ENCODE measurements at places on chromosomes 7 and 10.

GRCh38 chr10:22649390-22649841 is 65.0 kb downstream of the PIP4K2A start:
- DNase-seq, result no peak

- no peak for DNase-seq
Measured at GRCh38 chr10:117138838-117139580, 939 bp upstream of the VAX1 start.

DNA sequence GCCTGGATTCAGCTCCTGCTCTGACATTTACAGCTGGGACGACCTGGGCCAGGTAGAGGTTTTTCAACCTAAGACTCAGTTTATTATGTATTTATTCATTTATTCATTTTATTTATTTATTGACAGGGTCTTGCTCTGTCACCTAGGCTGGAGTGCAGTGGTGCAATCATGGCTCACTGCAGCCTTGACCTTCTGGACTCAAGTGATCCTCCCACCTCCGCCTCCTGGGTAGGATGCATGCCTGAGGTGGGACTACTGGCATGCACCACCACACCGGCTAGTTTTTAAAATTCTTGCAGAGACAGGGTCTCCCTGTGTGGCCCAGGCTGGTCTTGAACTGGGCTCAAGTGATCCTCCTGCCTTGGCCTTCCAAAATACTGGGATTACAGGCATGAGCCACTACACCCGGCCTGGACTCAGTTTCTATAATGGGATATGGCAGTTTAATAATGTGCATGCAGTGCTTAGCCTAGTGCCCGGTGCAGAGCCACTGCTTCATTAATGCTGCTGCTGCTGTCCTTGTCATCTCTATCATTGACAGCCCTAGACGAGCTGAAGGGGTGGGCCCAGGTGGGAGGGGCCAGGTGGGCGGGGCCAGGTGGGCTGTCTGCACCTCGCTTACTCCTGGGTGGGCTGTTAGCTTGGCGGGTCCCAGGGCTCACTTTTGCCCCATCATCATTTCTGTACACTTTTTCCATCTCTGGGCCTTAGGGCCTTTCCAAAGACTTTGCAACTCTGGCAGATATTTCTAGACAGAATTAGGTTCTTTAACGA is 92.6 kb downstream of the LHPP start:
- no peak for DNase-seq

GRCh38 chr7:94530109-94530508 is 20.5 kb downstream of the CASD1 start:
- no peak for DNase-seq

GRCh38 chr10:20648263-20648874 is 248.7 kb downstream of the NEBL start:
- DNase-seq, result no peak

- DNase-seq, result no peak
Measured at GRCh38 chr10:16509996-16510395, 11.7 kb downstream of the C1QL3 start.

GRCh38 chr7:130904031-130904757 is 170.2 kb upstream of the KLF14 start:
- no peak for DNase-seq

DNA sequence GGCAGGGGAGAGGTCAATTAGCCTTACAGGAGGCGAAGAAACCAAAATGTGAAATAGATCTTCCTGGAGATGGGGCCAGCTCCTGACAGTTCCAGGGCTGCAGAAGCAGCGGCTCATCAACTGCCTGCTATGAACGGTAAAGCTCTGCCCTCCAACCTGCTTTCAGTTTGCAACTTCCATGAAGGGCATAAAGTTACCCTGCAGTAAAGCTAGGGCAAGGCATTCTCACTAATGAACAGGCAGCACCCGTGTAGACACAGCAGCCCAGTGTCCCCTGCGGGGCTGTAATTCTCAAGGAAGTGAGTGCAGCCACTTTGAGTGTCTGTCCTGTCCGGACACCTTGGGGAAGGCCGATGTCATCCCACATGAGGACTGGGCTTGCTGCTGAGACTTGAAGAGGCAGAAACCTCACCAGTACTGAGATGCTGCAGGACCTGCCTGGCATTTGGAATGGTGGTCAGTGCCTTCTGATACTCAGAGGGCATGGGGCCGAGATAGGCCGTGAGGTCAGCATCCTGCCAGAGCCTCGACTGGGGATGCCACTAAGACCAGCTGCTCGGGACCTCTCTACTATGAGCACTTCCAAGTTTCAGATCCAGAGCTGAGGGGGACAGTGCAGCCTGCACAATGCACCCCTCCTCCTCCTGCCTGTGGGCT is 26.1 kb upstream of the C10orf53 start:
- DNase-seq, result no peak

DNA sequence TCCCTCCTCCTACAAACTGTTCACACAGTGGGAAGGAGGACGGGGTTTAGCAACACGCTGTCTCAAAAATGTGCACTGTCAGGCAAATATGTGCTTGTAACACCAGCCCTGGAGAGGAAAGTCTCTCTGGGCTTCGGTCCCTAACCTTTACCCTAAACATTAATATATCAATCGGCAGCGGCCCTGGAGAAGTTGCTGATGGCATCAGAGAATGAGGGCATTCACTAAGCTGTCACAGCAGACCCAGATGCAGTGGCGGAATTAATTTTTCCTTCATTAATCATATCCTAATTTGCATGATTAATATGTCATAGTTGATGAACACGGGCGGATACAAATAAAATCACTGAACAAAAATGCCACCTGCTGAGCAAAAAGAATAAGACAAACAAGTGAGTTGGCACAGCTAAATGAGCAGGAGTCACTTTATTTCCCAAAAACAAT is 45.2 kb upstream of the INSIG1 start:
- no peak for DNase-seq

DNA sequence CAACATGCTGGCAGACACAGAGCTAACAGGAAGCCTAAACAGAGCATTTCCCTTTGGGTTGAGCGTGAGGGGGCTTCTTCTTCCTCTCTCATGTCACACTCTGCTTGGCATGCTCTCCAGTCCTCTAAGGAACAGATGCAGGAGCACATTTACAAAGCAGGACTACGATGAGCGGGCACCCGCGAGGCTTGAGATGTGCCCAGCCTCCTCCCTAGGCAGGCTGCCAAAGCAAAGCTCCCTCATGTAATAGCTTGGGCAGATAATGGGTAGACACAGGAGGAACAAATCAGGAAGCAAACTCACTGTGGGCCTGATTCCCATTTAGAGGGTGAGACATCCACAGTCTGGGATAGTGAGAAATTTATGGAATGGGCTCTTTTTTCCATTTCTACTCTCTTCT is 519.1 kb downstream of the NRG3 start:
- DNase-seq, result peak; percentile 31
